ENCODE measurements at places on chromosomes 7 and 10.

- DNase-seq = no peak
Measured at GRCh38 chr7:101378751-101379174, 16.1 kb downstream of the COL26A1 start.

- peak; percentile 35 for DNase-seq
Measured at GRCh38 chr7:50397320-50397970, 52.7 kb downstream of the FIGNL1 start.

DNA sequence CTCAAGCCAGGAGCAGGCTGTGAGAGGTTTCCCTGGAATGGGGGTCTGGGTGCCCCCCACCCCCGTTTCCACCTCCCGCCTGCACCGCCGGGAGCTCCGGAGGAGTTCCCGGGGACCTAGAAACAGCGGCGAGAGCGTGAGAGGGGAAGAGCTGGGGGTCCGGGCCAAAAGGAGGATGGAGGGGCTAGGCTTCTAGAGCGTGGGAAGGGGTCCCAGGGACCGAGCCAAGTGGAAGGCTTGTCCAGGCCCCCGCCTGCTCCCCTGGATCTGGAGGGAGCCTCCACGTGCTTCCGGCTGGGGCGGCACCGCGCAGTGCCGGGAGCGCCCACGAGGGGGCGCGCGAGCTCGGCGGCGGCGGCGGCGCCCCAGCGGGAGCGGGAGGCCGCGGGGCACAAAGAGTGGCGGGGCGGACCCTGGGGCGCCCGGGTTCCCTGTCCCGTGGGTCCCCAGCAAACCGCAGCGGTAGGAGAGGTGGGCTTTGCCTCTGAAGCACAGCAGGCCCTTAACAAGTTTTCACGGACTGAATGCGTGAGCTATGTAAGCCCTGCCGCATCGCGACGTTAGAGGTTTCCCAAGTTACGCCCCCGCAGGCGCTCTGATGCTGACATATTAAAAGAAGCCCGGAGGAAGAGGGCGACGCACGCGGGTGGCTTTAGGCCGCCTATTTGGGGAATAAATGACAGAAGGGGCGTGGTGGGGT lies 104.4 kb upstream of the LRRC4 start:
- peak; percentile 47 for DNase-seq

DNA sequence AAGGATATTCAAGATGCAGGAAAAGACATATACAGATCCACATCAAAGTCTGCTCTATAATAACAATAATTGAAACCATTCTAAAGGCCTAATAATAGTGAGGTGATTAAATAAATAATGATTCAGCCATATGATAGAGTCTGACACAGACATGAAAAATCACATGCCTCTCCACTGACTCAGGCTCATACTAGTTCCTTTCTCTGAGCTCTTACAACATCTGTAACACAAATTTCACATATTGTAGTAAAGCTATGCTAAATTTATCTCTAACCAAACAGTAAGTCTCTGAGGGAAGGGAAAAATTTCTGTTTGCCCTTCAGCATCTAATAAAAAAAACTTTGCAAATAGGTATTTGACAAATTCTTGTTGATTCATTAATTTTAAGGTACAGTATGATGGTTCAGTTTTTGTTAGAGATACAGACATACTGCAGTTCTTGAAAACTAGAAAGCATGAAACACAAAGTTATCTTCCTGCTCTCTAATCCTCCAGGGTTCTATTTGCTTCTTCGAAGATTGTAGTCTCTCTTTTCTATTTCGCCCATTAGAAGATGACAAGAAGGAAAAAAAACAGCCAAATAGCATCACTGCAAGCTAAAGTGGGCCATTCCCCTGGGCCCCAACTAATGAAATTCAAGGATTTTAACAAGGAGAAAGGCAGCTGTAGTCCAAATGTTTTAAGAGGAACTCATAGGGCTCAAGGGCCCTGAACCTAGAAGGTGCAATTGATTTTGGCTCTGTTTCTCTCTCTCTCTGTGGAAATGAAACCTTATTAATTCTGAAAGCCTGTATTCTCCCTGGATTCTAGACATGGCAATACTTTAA lies 53.9 kb downstream of the CUBN start:
- DNase-seq = no peak

- no peak for DNase-seq
Measured at GRCh38 chr7:114691605-114692004, 230.3 kb upstream of the MDFIC start.

- DNase-seq = no peak
Measured at GRCh38 chr7:53315981-53316380, 280.5 kb downstream of the POM121L12 start.

- peak; percentile 23 for DNase-seq
Measured at GRCh38 chr10:132396494-132397035, 435 bp upstream of the PWWP2B start.

DNA sequence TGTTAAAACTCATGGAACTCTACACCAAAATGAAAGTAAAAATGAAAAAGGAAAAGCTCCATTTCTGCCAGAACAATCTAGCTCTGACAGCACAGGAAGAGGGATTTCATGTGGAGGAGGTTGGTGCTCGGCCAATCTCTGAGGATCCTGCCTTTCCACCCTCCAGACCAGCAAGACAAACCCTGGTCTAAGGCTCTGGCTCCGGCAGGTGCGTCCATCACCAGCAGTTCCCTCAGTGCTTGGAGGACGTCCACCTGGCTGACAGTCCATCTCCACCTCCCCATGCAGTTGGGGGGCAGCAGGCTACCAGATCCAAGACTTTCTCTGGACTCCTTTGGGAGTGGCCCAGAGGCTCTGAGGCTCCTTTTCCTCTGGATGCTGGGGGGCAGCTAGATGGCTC lies 25.0 kb upstream of the LOXL4 start:
- DNase-seq = no peak

- DNase-seq = no peak
Measured at GRCh38 chr7:97280950-97281349, 163.5 kb downstream of the SDHAF3 start.

Measured in activated T-cell treated with anti-CD3 and anti-CD28 coated beads for 24 hours (primary cell).